ENCODE measurements at places on chromosomes 11 and 22.

DNA sequence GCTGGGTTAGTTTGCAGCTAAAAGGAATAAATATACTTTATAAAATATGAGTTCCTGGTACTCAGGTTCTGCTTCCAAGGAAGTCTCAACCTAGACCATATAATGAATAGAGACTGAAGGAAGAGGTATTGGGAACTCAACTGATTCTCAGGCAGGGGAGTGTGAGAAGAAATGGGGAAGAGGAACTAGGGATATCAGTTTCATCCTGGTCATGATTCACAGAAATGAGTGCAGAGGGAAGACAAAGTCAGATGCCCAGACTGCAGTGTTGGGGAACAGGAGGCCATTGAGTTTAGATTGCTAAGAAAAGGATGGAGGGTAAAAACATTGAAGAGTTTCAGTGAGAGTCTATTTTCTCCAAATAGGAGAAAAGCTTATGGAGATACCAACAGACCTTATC is 28.8 kb downstream of the PLAAT5 start:
- no peak for DNase-seq

DNA sequence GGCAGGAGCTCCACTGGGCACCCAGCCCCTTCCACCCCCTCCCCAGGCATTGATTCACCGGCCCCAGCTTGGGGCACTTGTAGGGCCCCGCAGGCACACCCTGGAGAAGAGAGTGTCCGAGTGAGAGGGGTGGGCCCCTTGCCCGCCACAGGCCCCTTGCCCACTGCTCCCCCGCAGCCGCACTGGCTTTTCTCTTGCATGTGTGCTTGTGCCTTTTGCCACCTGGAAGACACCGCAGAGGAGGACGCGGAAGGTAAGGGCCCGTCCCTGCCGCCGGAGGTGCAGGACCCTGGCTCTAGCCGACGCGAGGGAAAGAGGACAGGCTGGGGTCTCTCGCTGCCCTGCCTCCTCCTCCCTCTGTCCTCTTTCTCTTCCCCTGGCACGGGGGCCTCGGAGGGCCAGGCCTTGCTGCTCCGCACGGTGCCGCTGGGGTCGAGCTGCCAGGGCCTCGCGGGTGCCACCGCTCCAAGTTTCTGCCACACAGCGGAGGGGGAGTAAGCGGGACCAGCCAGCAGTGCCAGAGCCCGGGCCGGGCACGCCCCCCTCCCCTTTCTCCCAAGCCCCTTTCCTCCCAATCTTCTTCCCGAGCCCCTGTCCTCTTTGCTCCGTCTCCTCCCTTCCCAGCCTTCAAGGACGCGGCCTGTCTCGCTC is 9.5 kb downstream of the TNNT3 start:
- DNase-seq, result no peak

DNA sequence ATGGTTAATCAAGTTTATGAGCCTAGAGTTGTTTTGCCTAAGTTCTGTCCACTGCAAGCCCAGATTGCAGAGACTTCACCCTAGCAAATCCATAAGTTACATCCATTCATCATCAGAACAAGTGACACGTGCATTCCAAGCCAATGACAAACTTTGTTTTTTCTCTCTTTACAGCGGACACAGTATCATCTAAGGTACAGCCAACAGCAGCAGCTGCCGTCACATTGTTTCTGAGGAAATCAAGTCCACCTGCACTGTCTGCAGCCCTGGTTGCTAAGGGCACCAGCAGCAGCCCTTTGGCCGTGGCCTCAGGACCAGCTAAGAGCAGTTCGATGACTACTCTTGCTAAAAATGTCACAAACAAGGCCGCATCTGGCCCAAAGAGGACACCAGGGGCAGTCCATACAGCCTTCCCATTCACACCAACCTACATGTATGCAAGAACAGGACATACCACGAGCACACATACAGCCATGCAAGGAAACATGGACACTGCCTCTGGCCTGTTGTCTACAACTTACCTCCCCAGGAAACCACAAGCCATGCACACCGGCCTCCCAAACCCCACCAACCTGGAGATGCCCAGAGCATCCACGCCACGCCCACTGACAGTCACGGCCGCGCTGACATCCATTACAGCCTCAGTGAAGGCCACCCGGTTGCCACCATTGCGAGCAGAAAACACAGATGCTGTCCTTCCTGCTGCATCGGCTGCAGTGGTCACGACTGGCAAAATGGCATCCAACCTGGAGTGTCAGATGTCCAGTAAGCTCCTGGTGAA is 155.8 kb downstream of the C11orf91 start:
- DNase-seq, result no peak

- DNase-seq, result no peak
Measured at GRCh38 chr11:73907191-73907590, 30.4 kb downstream of the PAAF1 start.

DNA sequence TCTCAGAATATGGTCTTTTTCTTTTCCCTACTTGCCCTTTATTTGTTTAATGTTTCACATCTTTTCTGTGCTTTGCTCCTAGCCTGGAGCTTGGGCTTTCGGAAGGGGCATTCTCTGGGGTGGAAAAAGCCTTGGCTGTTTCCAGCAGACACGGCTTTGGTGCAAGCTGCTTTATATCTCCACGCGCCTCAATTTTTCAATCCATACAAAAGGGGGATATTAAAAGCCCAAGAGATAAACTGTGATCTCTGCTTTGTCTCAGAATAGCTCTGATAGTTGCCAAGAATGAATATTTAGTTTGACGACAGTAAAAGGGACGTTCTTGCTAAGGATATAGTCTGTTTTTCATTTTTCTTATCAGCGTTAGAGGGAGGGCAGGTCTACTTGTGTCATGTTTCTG is 194.0 kb upstream of the KIRREL3 start:
- DNase-seq, result no peak

- DNase-seq, result no peak
Measured at GRCh38 chr11:60699936-60700335, 524 bp downstream of the MS4A8 start.

Data from GM12864 (cell line).